ENCODE measurements at places on chromosomes 13 and 19.

GRCh38 chr13:50285283-50285682 is 270.0 kb downstream of the KCNRG start:
- no peak for DNase-seq

DNA sequence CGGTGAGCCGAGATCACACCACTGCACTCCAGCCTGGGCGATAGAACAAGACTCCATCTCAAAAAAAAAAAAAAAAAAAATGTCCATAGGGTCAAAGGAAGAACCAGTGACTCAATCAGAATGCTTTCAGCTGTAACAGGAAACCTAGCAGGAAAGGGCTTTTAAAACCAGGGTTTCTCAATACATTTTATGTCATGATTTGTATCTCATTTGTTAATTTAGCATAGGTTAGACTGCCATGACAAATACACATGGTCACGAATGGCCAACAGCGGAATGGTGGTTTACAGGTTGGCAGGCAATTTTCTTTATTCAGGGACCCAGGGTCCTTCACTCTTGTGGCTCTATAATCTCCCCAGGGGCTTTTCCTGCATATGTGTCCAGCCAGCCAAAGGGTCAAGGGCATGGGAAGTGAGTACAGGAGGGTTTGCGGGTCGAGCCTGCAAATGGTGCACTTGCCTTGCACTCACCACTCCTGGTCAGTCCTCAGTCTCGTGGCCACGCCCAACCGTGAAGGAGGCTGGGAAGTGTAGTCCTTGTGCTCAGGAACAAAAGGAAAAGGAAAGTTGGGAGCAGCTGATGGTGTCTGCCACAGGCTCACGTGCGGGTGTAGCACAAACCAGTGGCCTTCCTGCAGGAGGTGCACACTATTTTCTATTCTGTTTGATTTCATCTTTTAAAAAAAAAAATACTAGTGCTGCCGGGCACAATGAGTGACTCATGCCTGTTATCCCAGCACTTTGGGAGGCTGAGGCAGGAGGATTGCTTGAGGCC is 14.8 kb downstream of the DHX34 start:
- no peak for DNase-seq

DNA sequence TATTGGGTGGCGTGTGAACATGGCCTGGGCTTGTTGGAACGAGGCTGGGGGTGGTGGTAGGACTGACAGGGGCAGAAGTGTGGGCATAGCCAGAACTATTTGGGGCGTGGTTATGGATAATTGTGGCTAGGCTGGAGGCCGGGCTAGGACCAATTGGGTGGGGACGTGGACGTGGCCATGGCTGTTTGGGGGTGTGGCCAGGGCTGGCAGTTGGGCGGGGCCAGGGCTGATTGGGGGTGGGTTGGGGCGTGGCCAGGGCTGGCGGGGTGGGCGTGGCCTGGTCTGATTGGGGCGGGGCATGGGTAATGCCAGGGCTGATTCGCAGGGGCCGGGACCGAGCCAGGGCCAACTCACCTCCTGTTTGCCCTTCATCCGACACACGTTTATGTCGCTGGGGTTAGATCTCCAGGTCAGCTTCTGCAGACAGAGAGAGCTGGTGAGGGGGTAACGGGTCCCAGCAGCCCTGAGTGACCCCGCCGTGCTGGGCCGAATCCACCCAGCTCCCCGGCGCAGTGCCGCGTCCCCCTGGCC is 2.8 kb downstream of the SEMA6B start:
- no peak for DNase-seq

GRCh38 chr19:44476559-44477408 is 23.5 kb downstream of the ZNF180 start:
- no peak for DNase-seq

DNA sequence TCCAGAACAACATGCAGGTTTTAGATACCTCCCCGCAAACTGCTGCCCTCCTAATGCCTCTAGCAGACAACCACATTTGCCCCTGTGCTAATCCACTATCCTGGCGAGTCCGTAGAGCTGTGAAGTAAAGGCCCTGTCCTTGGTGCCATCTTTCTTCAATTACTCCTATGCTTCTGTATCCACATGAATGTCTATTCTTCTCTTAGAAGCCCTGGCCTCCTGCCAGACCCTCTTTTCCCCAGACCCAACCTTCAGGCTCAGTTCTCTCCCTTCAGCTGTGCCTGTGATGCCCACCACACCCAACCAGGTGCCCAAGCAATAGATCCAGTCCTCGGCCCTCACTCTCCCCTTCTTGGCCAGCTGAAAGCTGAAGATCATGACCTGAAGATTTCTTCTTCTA is 31.1 kb upstream of the ZNF599 start:
- DNase-seq, result no peak

DNA sequence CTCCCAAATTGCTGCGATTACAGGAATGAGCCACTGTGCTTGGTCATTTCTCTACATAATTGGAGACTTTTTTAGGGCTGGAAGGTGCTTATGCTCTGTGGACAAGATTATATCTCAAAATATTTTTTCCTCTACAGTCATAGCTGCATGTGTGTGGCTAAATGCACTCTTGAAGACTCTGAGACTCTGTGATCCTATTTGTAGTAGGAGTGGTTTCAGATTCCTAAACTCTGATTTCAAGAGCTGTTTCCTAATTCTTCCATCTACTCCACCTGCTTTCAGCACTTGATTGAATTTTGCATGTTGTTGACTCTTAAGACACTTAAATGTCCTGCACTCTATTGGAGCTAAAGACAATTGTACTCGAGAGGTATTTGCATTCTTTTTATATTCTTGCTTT is 78.0 kb downstream of the KLF5 start:
- DNase-seq, result no peak

- no peak for DNase-seq
These were observed 2.2 kb downstream of the CXCL17 start for GRCh38 chr19:42440357-42441048.

- DNase-seq, result no peak
These were observed 9.7 kb downstream of the BRME1 start for GRCh38 chr19:13896227-13896626.

- no peak for DNase-seq
These were observed 11.9 kb downstream of the ARHGAP33 start for GRCh38 chr19:35787227-35787799.

GRCh38 chr19:17333611-17334413 is 843 bp downstream of the ANO8 start:
- no peak for DNase-seq

- DNase-seq, result no peak
These were observed 47.7 kb downstream of the GSX1 start for GRCh38 chr13:27839809-27840467.

GRCh38 chr19:37989855-37990254 is 82.8 kb downstream of the SIPA1L3 start:
- DNase-seq, result no peak

- no peak for DNase-seq
These were observed 25.4 kb upstream of the SCEL start for GRCh38 chr13:77510156-77510555.

DNA sequence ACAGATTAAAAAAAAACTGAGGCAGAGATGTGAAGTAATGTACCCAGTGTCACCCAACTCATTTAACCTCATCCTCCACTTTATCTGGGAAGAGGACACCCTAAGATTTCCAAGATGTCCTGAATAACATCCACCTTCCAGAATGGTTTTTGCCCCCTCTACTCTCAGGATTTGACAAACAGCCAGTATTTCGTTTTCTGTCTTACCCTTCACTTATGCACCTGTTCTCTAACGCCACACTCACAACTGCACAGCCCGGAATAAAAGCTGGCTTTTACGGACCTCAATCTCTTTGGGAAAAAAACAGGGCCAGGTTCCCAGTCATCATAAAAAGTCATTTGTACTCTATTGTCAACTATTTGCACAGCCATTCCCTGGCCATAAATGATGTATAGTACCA is 21.2 kb upstream of the CEACAM6 start:
- DNase-seq, result no peak

GRCh38 chr13:40480012-40480914 is 186.2 kb downstream of the FOXO1 start:
- no peak for DNase-seq

DNA sequence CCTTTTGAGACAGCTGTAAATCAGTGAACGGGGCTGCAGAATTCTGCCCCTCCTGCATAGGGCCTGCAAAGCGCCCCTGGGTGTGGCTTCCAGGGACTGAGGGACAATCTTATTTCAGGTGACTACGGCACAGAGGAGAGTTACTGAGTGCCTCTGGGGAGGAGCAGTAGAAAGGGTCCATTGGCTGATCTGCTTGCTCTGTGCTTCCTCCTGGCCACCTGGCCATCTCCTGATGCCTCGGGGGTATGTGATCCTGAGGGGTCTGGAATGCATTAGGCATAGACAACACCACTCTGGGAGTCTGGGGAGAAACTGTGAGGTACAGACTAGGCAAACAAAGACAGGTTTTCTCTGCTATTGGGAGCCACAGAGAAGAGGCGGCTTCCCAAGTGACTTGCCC is 2.8 kb downstream of the KCTD15 start:
- DNase-seq, result no peak

DNA sequence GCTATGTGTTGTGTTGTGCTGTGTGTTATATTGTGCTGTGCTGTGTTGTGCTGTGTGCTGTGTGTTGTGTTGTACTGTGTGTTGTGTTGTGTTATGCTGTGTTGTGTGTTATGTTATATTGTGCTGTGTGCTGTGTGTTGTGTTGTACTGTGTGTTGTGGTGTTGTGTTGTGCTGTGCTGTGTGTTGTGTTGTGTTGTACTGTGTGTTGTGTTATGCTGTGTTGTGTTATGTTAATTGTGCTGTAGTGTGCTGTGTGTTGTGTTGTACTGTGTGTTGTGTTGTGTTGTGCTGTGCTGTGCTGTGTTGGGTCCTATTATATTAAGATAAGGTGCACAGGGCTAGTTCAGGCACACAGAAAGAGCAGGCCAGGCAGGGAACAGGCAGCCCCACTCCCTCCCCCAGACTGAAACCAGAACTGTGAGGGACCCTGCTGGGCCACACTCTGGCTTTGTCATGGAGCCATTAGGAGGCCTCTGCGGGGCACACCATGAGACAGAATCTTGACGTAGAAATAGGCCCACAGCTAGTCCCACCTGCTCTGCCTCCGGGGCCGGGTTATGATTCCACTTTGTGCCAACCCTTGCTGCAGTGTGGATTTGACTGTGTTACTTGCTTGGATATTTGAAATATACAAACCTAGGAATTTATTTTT is 12.1 kb downstream of the SOX1 start:
- DNase-seq, result no peak

DNA sequence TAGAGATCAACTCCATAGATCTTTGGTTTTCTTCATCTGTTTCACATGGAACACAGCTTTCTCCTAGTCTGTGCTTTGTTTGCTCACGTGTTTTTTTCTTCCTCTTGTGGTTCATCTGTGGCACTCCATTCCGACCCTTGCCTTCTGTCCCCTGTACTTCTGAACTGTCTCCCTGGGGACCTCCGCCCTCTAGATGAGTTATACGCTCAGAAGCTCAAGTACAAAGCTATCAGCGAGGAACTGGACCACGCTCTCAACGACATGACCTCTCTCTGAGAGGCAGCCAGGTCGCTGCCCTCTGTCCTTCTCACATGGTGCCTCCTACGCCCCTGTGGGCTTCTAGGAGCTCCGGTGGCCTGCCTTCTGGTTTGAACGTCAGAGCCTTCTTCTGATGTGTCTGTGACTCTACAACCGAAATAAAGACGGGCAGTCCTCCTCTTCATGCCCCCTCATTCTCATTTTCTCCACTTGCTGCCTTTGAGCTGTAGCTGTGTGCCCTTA is 16.6 kb upstream of the RAB8A start:
- DNase-seq, result no peak

DNA sequence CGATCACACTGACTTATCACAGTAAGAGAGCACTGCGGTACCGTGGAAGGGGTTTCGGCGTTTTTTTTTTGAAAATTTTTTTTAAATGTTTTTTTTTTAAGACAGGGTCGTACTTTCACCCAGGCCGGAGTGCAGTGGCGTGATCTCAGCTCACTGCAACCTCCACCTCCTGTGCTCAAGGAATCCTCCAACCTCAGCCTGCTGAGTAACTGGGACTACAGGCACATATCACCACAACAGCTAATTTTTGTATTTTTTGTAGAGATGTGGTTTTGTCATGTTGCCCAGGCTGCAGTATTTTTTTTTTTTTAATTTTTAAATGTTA is 19.0 kb downstream of the LTBP4 start:
- DNase-seq, result no peak

- DNase-seq, result no peak
These were observed 122.7 kb downstream of the AKAP11 start for GRCh38 chr13:42394711-42395085.

GRCh38 chr19:54324071-54324470 is 11.1 kb upstream of the LILRA5 start:
- DNase-seq, result no peak

- no peak for DNase-seq
These were observed 7.7 kb upstream of the CRTC1 start for GRCh38 chr19:18675779-18676178.

DNA sequence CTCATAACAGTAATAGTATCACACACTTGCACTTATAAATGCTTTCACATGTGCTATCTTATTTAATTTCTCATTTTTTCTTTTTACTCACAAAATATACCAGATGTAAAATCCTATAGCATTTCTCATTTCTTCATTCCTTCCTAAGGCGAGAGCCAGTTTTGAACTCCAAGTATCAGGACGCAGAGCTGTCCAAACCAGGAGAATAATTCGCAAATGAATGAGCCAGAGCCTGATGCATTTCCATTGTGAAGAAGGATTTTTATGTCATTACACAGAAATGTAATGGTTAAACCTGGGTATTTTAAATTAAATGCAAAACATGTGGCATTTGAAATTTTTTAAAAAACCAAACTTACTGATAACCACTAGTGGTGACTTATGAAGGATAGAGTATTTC is 244.3 kb downstream of the RGCC start:
- DNase-seq, result no peak
